ENCODE measurements at places on chromosomes 6 and 20.

- peak; percentile 55 for DNase-seq
Measured at GRCh38 chr20:25299806-25300205, 51.9 kb downstream of the PYGB start.

GRCh38 chr6:163342571-163343539 is 71.7 kb upstream of the QKI start:
- no peak for DNase-seq

DNA sequence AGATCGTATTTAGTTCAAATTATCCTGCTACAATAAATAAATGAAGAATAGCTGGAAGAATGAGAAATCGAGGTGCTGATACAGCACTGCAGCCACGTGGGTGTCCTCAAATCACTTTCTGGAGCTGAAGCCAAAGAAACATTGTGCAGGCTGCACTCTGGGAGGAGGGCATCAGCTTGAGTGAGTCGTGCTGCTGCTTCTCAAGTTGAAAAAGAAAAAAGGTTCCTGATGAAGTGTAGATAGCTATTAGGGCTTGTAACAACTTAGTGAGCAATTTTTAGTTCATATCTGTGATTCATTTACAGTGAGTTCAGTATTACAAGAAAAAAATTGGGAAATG is 40.5 kb downstream of the DSE start:
- DNase-seq: no peak

DNA sequence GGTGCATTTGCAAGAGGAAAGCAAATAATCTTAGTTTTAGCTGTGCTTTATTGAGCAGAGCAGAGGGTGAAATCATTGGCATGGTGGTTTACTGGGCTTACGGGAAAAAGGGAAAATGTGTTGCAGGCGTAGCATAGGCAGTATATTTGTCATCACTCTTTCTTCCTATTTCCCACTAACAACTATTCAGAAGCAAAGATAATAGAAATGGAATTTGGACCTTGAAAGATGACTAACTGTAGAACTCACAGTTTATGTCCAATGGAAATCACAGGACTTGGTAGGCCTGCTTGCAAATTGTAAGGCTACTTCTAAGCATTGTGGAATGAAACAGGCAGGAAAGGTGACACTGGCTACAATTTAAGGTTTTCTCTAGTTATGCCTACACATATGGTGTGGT is 611.9 kb upstream of the MAN1A1 start:
- DNase-seq: no peak

GRCh38 chr6:137416376-137417109 is 77.7 kb downstream of the OLIG3 start:
- DNase-seq: no peak

GRCh38 chr6:34865107-34865506 is 22.7 kb downstream of the TAF11 start:
- no peak for DNase-seq

DNA sequence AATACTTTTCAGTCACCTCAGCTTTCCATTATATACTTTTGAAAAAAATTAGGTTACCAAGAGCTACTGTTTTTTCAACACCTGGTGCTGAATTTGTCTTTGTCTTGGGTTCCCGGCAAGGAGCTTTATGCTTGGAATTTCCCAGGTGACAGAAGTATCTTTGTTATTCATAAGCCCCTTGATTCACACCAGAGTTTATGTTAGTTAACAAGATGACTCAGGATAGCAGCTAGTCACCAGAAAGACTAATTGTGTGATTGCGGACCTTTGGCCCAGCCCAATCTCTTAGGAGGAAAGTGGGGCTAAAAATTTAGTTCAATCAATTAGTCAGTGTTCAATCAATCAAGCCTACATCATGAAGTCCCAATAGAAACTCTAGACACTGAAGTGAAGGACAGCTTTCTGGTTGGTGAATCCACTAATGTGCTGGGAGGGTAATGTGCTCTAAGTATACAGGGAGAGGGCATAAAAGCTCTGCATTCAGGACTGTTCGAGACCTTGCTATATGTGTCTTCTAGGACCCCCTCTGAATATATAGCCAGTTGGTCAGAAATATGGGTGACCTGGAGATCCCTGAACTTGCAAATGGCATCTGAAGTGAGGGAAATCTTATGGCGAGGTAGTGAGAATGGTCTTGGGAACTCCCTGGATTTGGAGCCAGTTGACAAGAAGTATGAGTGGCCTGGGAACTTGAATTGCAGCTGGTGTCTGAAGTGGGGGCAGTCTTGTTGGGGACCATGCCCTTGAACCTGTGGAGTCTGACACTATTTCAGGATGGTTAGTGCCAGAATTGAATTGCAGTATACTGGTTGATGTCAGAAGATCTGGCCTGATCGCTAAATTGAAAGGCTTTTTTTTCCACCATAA is 16.2 kb downstream of the TMEM30A start:
- no peak for DNase-seq

- DNase-seq: no peak
Measured at GRCh38 chr6:108288742-108289141, 6.1 kb upstream of the AFG1L start.

DNA sequence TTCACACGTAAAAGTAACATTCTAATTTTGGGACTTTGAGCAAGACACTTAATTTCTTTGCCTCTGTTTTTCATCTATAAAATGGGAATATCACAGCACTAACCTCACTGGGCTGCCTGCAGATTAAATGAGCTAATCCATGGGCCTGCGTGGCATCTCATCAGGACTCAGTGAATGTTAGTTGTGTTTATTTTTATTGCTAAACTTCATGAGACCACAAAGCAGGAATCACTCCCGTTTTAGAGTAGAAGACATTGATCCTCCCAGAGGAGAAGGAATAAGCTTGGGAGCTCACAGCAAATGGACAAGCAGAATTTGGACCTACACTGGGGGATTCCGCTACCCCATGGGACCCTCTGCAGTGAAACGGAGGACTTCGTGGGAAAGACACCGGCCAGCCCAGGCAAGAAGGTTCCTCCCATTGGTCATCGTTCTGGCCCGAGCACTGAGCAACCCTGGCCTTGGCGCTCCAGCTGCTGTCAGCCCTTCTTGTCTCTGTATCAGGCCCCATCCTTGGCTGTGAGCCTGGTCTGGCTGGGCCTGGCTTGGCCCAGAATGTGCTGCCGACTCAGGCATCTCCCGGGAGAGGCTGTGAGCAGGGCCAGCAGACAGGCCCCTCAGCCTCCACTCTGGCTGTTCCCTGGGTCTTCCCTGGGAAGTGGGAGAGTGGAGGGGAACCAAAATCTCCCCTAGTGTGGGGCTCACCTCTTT is 79.8 kb downstream of the NFATC2 start:
- DNase-seq: no peak

DNA sequence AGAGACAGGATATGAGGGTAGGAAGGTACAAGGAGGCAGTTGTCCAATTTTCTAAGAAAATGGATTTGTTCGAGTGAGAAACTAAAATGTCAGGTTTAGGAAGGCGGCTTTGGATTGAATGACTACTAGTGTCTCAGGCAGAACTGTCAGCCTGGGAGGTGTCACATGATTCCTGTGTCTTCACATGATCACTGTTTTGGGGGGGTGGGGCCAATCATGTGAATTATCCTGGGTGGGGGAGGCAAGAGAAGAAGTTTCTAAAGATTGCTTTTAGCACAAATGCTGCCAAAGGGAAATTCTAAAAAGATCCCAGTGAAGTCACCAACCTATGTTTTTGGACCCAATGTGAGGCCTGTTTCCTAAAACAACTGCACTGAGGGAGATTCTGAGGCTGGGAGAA is 2.3 kb downstream of the SIRPA start:
- DNase-seq: no peak

GRCh38 chr6:1164600-1164999 is 147.3 kb upstream of the FOXQ1 start:
- no peak for DNase-seq

Measured in H54 (cell line).